ENCODE measurements at places on chromosomes 5 and 9.

DNA sequence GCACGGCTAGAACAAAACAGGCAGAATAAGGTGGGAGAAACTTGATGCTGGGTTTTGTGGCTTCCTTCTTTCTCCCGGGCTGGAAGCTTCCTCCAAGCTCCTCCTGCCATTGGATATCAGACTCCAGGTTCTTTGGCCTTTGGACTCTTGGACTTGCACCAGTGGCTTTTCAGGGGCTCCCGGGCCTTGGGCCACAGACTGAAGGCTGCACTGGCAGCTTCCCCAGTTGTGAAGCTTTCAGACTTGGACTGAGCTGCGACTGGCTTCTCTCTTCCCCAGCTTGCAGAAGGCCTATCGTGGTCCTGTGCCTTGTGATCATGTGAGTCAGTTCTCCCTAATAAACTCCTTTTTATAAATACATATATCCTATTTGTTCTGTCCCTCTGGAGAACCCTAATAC lies 364.4 kb downstream of the DNAH5 start:
- DNase-seq = no peak

- no peak for DNase-seq
Measured at GRCh38 chr5:69432412-69433206, 17.7 kb downstream of the MARVELD2 start.

- DNase-seq = no peak
Measured at GRCh38 chr5:129410488-129410887, 49.6 kb upstream of the ADAMTS19 start.

DNA sequence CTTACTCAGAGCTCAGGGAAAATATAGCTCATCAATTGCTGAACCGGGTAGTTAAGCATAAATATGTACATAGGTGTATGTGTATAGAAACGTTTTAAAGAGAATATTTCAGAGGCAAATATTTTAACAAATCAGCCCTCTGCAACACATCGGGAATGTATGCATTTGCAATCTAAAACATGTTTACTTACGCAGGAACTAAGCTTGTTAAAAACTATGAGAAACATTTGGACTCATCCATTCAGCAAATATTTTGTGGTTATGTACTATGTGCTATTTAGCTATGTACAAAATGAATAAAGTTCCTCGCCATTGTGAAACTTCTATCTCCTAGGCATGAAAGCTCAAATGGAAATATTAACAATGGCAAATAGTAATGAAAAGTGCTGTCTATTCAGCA lies 469.9 kb downstream of the ARHGEF28 start:
- DNase-seq = no peak

- DNase-seq = no peak
Measured at GRCh38 chr5:102596951-102597350, 98.2 kb upstream of the SLCO6A1 start.

DNA sequence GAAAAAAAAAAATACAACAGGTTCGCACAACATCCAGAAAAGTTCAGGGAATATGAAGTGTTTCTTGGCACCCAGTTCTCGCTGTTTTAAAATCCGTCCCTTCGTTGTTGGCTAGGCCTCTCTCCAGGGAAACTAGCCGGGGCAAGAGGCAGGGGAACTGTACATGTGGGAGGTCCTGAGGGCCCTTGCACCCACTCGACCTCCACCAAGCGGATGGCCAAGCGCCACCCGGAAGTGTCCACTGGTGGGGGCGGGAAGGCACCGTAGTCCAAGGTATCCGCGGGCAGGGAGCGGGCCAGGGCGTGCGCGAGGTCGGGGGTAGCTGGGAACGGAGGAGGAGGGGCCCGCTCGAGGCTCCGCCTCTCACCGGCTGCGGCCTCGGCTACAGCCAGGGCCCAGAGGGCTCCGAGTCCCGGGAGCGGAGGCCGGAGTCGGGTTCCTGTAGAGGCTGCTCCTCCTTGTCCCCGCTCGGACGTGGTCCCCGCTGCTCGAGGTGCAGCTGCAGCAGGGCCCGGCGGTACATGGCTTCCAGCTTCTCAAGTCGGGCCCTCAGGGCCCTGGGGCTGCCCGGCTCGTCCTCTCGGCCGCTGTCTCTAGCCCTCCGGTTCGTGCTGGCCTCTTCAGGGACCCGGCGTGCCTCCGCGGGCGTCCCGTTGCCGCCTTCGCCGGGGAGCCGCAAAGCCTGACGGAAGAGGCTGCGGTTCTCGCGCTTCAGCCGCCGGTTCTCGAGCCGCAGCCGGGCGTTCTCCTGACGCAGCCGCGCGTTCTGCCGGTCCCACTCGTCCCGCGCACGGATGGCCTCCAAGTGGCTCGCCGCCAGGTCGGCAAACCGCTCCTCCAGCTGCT lies 720 bp downstream of the TUSC1 start:
- DNase-seq = peak; percentile 86
